T-cell (primary cell): ENCODE measurements at places on chromosomes 4 and X. TPM values are rescaled to one million over a fixed set of nuclear protein-coding genes. Genes with fewer than 3 reads are reported as not detected.

NXF3 gene
- total RNA-seq: not detected

DNA sequence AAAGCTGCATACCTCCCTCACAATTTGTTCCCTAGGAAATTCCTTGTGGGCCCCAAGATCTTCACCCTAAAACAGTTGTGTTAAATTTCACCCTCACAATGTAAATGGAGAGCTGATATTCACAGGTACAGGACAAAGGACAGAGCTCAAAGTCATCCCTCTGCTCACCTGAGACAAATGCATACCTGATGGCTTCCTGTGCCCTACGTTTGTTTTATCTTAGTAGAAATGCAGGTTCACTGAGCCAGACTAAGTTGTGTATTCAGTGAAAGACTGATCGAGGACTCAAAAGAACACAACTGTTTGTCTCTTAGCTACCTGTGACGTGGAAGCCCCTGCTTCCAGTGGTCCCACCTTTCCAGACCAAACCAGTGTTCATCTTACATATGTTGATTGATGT lies 53.6 kb downstream of the TRMT44 start:
- no peak overlapping the region for H3K4me3 ChIP-seq
- H3K27me3 ChIP-seq: peaks cover 8% of the 10 kb centered on the region
- no peaks in the 10 kb centered on the region for H3K36me3 ChIP-seq

PRKX gene
- 61.7 TPM for total RNA-seq

DNA sequence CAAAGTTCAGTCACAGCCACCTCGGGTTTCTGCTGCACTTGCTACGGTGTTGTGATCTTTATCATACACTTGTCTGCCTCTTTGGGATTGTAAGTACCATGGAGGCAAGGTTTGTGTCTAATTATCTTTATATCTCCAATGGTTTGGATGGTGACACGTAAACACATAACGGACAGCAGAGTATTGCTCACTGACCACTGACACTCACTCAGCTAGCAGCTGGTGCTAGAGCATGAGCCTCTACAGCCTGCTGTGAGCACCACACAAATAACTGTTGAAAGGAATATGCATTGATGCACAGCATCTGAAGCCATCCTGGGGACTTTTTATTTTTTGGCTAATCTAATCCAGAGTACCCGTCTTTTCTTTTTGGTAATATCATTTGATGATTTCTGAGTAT lies 156.0 kb downstream of the DCLK2 start:
- H3K27me3 ChIP-seq: peaks cover 4% of the 10 kb centered on the region
- no peaks in the 10 kb centered on the region for H3K4me1 ChIP-seq
- no peak for DNase-seq
- no peak overlapping the region for H3K27ac ChIP-seq
- H3K4me3 ChIP-seq: no peak overlapping the region

FAM156B gene
- 9.8 TPM for total RNA-seq

GRCh38 chr4:3291969-3292570 lies 751 bp upstream of the RGS12 start:
- H3K27me3 ChIP-seq: peaks cover 38% of the 10 kb centered on the region
- H3K27ac ChIP-seq: no peak overlapping the region

DNA sequence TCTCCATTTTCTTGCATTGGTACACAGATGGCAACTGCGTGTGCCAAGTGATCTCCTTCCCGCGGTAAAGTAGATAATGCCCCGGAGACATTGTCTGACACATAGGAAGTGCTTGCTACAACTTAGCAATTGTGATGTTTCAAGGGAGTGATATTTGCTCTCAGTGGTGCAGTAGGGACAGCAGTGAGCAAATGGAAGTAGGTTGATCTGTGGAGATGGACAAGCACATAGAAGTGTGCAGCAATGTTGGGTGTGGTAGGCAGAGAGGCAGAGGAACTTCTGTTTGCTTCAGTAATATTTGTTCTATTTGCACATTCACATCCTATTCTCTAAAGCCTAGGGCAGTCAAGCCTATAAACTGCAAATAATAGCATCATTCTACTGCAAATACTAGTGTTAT lies 846.7 kb upstream of the PRKX start:
- H3K4me3 ChIP-seq: no peak overlapping the region
- no peaks in the 10 kb centered on the region for H3K36me3 ChIP-seq
- no peak overlapping the region for H3K27ac ChIP-seq
- DNase-seq: no peak
- no peaks in the 10 kb centered on the region for H3K4me1 ChIP-seq

- H3K4me1 ChIP-seq: no peaks in the 10 kb centered on the region
- no peak for DNase-seq
- no peak overlapping the region for H3K4me3 ChIP-seq
- H3K36me3 ChIP-seq: no peaks in the 10 kb centered on the region
- no peak overlapping the region for H3K27ac ChIP-seq
Measured at GRCh38 chr4:162770761-162771490, 395.8 kb downstream of the NAF1 start.

UGT2B11 gene
- not detected for total RNA-seq

DNA sequence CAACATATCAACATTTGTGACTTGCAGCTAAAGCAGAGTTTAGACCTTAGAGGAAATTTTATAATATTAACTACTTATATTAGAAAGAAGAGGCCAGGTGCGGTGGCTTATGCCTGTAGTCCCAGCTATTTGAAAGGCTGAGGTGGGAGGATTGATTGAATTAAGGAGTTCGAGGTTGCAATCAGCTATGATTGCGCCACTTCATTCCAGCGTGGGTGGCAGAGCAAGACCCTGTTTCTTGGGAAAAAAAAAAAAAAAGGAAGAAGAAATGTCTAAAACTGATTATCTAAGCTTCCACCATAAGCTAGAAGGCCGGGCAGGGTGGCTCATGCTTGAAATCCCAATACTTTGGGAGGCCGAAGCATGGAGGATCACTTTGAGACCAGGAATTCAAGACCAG lies 42.0 kb upstream of the USP9X start:
- H3K4me3 ChIP-seq: no peak overlapping the region
- no peaks in the 10 kb centered on the region for H3K36me3 ChIP-seq
- no peak overlapping the region for H3K27ac ChIP-seq
- no peaks in the 10 kb centered on the region for H3K27me3 ChIP-seq

DNA sequence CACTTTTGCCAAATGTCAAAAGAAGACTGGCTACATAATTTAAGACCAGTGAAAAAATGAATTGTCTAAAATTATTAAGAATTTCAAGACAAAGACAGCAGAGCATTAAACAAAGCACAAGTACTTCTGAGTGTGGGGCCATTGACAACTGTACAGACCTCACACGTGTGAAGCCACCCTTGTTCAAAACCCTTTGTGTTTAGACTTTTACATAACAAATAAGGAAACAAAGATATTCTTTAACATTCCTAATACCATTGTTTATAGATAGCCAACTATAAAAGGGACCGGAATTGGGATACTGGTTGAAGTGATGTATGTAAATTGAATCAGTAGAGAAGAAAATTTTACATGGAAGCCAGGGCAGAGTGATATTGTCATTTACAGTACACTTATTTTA lies 624.2 kb downstream of the PCDH18 start:
- H3K27me3 ChIP-seq: no peaks in the 10 kb centered on the region
- H3K36me3 ChIP-seq: no peaks in the 10 kb centered on the region
- no peaks in the 10 kb centered on the region for H3K4me1 ChIP-seq
- no peak overlapping the region for H3K27ac ChIP-seq
- DNase-seq: no peak

FHDC1 gene
- total RNA-seq: not detected

- no peak overlapping the region for H3K27ac ChIP-seq
- H3K4me1 ChIP-seq: peaks cover 43% of the 10 kb centered on the region
- H3K36me3 ChIP-seq: no peaks in the 10 kb centered on the region
- H3K4me3 ChIP-seq: no peak overlapping the region
Measured at GRCh38 chrX:19863212-19863856, 24.1 kb downstream of the SH3KBP1 start.

ETDA gene
- total RNA-seq: not detected

- no peak overlapping the region for H3K4me3 ChIP-seq
- H3K36me3 ChIP-seq: no peaks in the 10 kb centered on the region
- no peak for DNase-seq
- H3K4me1 ChIP-seq: no peaks in the 10 kb centered on the region
Measured at GRCh38 chrX:21781976-21782375, 24.1 kb upstream of the SMPX start.

FREM3 gene
- not detected for total RNA-seq

DNA sequence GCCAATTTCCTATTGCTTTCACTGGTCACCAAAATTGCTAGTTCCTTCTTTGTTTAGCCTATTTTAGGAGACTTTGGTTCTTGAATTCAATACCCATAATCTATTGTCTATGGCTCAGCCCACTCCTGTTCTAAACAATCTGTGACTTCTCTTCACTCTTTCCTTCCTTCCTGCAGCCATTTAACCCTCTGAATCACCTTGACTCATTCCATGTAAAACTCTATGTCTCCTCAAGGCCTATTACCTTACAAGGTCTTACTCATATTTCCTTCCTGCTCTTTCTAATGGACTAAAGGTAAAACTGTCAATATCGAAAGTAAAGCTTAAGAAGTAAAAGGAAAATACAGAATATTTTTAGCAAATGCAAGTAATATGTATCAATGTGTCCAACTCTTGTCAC lies 301.6 kb downstream of the ARHGAP24 start:
- DNase-seq: no peak
- no peaks in the 10 kb centered on the region for H3K4me1 ChIP-seq

DNA sequence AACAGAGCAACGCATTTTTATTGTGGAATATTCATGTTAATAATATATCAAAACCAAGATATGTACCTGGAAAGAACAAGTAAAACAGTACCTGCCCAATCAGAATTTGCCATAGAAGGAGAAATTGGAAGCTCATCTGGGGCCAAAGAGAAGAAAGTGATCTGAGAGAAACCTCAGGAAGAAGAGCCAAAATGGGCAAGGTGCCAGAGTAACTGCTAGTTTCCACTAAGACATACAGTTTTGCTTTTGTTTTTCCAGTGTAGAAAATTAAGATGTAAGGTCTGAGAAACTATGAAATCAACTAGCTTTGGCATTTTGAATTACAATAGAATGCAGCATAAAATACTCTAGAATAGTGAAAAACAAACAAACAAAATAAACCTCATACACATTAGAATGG lies 2201.2 kb downstream of the ARAP2 start:
- H3K36me3 ChIP-seq: no peaks in the 10 kb centered on the region
- no peak for DNase-seq
- no peaks in the 10 kb centered on the region for H3K4me1 ChIP-seq
- no peak overlapping the region for H3K27ac ChIP-seq
- no peak overlapping the region for H3K4me3 ChIP-seq
- no peaks in the 10 kb centered on the region for H3K27me3 ChIP-seq

KCNIP4 gene
- not detected for total RNA-seq

FAM236B gene
- not detected for total RNA-seq

- H3K27ac ChIP-seq: peak within 1 kb of the TSS; percentile 59
- peak; percentile 47 for DNase-seq
- H3K4me1 ChIP-seq: peaks cover 16% of the 10 kb centered on the region
Measured at GRCh38 chr4:174522183-174523024, at the start of gene HPGD. Gene HPGD, minus strand, starts transcription at chr4:174522488. Its CDS starts 37 bp downstream, at chr4:174522451.

- no peaks in the 10 kb centered on the region for H3K27me3 ChIP-seq
- H3K27ac ChIP-seq: no peak overlapping the region
- no peaks in the 10 kb centered on the region for H3K36me3 ChIP-seq
- no peaks in the 10 kb centered on the region for H3K4me1 ChIP-seq
- H3K4me3 ChIP-seq: no peak overlapping the region
- DNase-seq: no peak
Measured at GRCh38 chrX:33989936-33990335, 142.2 kb downstream of the FAM47A start.

GLRA2 gene
- total RNA-seq: not detected

DNA sequence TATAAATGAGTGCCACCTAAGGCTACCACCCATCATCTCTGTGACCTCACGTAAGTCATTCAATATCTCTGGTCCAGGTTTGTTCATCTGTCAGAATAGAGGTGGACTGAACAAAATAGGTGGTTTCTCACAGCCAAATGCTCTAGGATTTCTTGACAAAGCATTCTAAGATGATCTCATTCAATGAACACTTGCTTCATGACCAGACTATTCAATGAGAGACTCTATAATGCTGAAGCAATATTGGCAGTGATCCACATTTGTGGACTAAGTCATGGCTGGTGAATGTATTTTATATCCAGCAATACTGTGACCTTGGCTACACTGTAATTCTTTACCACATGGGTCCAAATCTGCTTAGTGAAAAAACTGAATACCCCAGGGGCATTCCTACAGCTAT lies 37.9 kb downstream of the LDB2 start:
- no peaks in the 10 kb centered on the region for H3K36me3 ChIP-seq
- H3K4me1 ChIP-seq: no peaks in the 10 kb centered on the region
- no peaks in the 10 kb centered on the region for H3K27me3 ChIP-seq
- H3K27ac ChIP-seq: no peak overlapping the region
- H3K4me3 ChIP-seq: no peak overlapping the region
- DNase-seq: no peak

GRCh38 chr4:4203688-4204400 lies 22.9 kb downstream of the OTOP1 start:
- H3K4me3 ChIP-seq: no peak overlapping the region
- peaks cover 23% of the 10 kb centered on the region for H3K27me3 ChIP-seq
- no peak overlapping the region for H3K27ac ChIP-seq
- no peaks in the 10 kb centered on the region for H3K36me3 ChIP-seq
- no peak for DNase-seq

- H3K4me1 ChIP-seq: no peaks in the 10 kb centered on the region
- no peak for DNase-seq
- H3K27me3 ChIP-seq: no peaks in the 10 kb centered on the region
- H3K27ac ChIP-seq: no peak overlapping the region
- no peaks in the 10 kb centered on the region for H3K36me3 ChIP-seq
- H3K4me3 ChIP-seq: no peak overlapping the region
Measured at GRCh38 chr4:74805601-74806000, 11.3 kb upstream of the BTC start.

GRCh38 chrX:131262738-131263679 lies 26.1 kb downstream of the IGSF1 start:
- no peak overlapping the region for H3K4me3 ChIP-seq
- no peaks in the 10 kb centered on the region for H3K4me1 ChIP-seq
- DNase-seq: no peak
- no peak overlapping the region for H3K27ac ChIP-seq
- H3K27me3 ChIP-seq: no peaks in the 10 kb centered on the region
- no peaks in the 10 kb centered on the region for H3K36me3 ChIP-seq

FAM47A gene
- not detected for total RNA-seq

PWWP3B gene
- total RNA-seq: not detected

- no peak overlapping the region for H3K27ac ChIP-seq
- no peaks in the 10 kb centered on the region for H3K27me3 ChIP-seq
- no peak overlapping the region for H3K4me3 ChIP-seq
- no peaks in the 10 kb centered on the region for H3K36me3 ChIP-seq
Measured at GRCh38 chr4:73599182-73599581, 21.1 kb downstream of the RASSF6 start.

FAM114A1 gene
- total RNA-seq: not detected

DNA sequence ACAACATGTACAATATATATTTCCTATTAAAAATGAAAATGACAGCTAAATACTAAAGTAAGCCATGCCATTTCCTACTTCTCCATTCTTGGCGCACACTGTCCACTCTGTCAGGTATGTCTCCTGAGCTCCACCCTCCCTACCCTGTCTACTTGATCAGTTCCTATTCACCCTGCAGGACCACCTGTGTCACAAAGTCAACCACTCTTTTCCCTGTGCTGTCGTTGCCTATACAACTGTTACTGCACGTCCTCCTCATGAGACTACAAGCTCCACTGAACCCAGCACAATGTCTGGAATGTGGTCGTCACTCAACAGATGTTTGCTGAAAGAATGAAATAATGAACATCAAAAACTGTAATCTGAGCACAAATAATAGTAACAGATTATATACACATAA lies 54.9 kb downstream of the SLC9A7 start:
- no peak overlapping the region for H3K4me3 ChIP-seq
- DNase-seq: no peak
- no peak overlapping the region for H3K27ac ChIP-seq
- no peaks in the 10 kb centered on the region for H3K36me3 ChIP-seq
- no peaks in the 10 kb centered on the region for H3K4me1 ChIP-seq

GAGE12F gene
- total RNA-seq: 0.64 TPM
